Common myeloid progenitor, CD34-positive (primary cell): ENCODE measurements at places on chromosomes 11 and 22.

DNA sequence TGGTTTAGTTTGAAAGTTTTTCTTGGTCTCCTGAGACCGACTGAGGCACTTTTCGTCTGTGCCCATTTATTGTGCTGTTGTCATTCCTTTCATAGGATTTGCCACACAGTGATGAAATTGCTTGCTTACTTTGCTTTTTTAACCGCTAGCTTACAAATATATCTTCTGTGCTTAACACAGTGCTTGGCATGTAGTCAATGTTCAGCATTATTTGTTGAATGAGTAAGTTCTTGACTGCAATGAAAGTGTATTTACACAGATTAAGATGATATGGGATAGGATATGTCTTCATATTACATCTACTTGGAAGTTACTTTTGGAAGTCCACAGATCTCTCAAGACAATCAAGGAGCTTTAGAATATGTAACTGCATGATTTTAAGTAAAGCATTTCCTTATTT is 91.2 kb downstream of the GRIA4 start:
- DNase-seq: no peak

GRCh38 chr22:18075720-18076497 is 1.9 kb upstream of the PEX26 start:
- DNase-seq: peak; percentile 88

DNA sequence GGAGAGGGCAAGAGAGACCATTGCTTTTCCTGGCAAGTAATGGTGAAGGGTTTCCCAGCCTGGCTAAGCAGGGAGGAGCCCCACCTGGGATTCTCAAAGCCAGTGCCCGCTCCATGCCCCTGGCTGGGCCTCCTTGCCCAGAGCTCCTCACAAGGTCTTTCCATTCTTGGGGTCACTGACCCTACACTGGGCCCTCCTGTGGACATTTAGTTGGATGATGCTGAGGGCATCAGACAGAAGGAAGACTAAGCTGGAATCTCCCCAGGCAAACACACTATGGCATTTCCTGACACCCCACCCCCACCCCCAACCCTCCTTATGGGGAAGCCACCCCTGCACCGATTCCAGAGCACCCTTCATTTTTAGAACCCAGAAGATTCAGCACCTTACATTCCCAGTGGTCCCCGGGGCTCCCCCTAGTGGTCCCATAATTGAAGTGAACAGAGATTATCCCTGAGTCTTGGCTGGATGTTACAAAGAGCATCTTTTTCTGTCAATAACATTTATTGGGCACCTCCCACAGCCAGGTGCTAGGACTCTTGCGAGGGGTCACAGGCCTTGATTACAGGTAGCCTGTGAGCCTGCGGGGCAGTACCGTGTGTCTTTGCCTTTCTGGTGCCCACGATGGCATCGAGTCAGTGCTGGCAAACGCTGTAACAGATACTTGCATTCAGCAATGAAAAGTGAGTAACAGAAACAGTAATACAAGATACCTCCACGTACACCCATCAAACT is 548.5 kb downstream of the BUD13 start:
- DNase-seq: peak; percentile 32

- DNase-seq: no peak
Observed at GRCh38 chr11:96103102-96103501, 179.2 kb upstream of the MTMR2 start.

DNA sequence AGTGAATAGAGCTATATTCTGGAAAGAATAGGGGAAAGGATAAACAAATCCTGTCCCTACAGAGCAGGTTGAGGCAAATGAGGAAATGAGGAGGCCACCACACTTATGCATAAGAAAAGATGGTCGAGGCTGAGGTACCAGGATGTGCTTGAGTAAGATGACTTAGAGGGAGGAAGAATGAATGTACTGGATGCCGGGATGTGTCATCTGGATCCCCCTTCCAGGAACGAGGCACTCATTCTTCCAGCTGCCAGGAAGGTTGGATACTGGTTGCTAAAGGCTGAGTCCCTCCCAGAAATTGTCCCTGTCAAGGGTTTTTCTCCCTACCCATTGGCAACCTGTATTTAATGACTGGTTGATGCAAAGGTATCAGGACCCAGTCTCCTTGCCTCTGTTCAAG is 31.1 kb upstream of the SYT9 start:
- DNase-seq: no peak

DNA sequence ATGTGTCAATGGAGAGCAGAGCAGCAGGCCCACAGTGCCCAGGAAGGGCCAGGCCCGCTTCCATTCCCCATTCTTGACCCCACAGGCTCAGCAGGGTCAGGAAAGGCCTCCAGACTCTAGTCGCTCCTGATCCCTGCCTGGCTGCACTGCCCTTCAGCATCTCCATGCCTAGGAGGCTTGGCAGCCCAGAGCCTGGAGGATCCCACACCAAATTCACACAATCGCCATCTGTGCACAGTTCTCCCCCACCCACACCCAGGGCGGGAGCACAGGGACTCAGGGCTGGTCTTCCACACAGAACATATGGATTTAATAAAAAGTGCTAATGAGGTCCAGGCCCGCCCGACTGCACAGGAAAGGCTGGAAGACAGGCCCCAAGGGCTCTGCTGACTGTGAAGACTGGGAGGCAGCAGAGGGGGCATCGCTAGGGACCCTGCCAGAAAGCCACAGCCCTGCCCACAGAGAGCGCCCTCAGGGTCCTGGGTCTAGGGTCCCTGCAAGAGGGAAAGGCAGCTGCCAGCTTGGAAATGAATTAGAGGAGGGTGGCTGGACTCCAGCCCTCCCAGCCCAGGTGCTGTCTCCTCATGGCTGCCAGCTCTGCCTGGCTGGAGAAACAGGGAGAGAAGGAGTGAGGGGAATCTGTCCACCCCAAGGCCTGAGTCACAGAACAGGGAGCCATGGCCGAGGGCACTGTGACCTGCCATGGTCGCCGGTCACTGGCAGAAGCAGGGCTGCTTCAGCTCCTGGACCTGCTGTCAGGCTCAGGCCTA is 39.7 kb downstream of the DKK3 start:
- no peak for DNase-seq

GRCh38 chr11:67645521-67646461 is 4.7 kb downstream of the ACY3 start:
- no peak for DNase-seq

- DNase-seq: no peak
Observed at GRCh38 chr11:44755556-44756523, 29.1 kb downstream of the TSPAN18 start.

- no peak for DNase-seq
Observed at GRCh38 chr22:33785283-33785968, 134.8 kb downstream of the LARGE1 start.

GRCh38 chr11:73218830-73219215 is 742 bp downstream of the P2RY2 start:
- no peak for DNase-seq

- DNase-seq: no peak
Observed at GRCh38 chr11:47586098-47586855, at the start of gene FAM180B. FAM180B (plus strand) TSS chr11:47586678; CDS start chr11:47586769, 91 bp downstream.

- DNase-seq: no peak
Observed at GRCh38 chr11:125990244-125990643, 44.4 kb downstream of the VSIG10L2 start.

DNA sequence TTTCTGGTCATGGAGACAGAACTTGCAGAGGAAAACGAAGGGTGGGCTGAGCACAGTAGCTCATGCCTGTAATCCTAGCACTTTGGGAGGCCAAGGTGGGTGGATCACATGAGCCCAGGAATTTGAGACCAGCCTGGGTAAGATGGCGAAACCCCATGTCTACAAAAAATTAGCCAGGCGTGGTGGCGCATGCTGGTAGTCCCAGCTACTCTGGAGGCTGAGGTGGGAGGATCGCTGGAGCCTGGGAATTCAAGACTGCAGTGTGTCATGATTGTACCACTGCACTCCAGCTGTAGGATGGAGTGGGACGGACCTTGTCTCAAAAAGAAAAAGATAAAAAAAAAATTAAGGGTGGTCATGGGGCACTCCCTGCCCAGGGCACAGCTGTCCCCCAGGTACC is 5.9 kb downstream of the SERPINH1 start:
- DNase-seq: no peak

DNA sequence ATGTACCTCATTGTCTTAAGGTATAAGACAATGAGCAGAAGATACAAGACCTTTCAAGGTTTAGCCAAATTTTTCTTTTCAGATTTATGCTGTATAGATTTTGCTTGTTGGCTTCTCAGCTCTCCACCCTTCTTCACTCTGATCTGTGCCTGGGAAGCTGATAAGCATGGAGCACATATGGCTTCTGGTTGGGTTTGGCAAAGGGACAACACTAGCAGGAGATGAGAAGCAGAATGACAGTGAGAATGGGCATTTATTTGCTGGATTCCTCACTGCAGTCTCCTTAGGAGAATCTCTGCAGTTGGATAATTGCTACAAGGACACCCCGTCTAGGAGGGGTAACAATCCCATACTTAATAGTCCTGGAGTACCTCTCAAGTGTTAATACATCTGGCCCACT is 474.8 kb upstream of the CCDC90B start:
- no peak for DNase-seq

DNA sequence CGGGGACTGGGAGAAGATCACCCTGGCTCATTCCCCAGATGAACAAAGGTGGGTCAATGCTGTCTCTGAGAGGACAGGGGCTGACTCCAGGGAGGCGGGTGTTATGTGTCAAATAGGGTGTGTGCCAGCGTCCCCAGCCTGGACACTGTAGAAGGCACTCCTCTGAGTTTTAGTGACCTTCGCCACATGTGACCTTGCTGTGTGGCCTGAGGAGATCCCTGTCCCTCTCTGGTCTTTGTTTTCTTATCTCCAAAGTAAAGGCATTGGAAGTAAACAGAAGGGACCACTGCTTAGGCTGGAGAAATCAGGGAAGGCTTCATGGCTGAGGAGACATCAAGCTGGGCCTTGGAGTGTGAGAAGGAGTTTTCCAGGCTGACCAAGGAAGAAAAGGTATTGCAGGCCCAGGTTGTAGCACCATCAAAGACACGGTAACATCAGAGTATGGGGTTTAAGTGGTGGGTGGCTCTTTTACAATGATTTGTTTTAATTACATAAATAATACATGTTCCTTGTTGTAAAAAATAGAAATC is 74.4 kb downstream of the TP53I11 start:
- DNase-seq: no peak

DNA sequence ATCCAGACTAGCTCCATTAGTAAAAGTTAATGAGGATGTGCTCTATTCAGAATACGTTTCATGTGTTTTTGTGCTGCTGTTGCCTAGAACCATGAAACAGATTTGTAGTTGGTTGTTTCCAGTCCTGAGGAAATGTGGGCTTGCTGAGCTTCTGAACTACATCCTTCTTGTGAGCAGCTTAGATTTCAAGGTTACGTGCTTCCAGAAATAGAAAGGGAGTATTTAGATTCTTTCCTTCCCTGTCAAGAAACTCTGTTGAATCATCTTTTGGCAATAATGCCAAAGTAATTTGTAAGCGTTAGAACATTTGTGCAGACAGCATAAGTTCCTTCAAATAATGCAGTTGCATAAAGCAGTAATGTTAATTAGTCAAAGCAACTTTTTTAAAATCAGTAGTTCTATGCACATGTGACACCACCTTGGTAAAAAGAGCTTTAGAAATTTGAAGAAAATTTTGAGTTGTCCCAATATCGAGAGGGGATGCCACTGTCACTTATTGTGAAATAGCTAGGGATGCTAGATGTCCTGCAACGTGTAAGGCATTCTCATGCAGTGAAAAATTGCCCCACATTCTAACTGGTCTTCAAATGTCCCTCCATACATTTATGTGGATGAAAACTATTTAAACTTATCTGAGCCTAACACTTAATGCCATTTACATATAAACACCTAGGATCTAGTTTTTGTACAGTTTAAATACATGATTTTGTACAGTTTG is 169.6 kb downstream of the ETS1 start:
- no peak for DNase-seq

DNA sequence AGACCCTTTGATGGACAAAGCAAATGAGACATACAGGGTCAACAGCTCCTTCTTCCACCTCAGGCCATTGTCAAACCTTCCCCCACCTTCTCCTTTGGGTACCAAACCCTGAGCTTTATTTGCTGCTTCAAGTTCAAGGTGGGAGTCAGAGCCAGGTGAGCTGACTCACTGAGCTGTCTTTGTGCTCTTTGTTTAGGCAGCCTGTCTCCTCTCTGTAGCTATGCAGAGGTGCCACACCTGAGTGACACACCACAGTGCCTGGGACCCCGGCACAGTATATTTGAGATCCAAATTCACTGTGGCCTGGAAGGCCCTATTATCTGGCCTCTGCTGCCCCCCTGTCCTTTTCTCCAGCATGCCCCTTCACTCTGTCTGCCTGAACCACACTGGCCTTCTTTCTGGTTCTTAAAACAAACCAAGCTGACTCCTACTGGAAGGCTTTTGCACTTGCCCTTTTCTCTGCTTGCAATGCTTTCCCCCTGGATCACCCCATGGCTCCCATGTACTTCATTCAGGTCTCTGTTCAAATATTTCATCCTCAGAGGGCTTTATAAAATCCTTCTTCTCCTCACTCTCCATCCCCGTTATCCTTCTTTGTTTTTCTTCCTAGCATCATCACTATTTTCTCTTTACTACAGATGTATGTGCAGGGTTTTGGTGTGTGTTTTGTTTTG is 16.1 kb downstream of the LMO2 start:
- no peak for DNase-seq

DNA sequence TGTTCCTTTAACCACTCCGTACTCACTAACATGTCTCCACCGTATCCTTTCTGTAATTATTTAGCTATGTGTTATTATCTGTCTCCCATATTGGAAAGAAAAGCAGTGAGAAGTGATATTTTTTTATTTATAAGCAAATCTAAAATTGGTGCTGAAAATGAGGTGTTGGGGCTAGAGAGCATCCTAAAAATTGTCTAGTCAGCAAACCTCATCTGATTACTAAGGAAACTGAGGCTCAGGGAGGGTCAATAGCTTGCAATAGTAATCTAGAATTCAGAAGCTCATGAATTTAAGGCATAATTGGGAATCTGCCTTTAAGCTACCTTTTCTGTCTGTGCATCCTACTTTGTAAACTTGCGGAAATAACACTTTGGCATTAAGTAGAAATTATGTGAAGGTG is 190.0 kb downstream of the METTL15 start:
- DNase-seq: no peak

DNA sequence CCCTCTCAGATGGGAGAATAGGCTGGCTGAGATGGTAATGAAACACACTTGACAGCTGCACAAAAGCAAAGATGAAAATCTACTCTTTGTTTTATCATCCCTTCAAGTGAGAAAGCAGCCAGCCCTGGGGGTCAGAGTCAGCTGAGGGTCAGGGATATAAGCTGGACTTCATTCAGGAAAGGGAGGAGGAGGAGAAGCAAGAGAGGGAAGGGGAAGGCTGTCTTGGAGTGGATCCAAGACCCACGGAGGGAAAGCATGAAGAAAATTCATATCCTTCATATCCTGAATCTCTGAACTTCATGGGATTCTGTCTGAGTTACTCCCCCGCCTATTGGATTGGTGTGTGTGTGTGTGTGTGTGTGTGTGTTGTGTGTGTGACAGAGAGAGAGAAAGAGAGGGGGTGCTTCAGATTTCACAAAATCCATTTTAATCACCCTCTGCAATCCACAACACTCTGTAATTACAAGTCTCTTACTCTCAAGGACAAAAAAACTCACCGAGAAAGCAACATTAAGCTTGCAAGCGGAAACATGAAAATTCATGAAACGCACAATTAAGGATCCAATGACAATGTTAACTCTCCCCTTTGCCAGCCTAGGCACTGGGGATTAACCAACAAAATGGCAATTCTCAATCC is 327.7 kb downstream of the TENM4 start:
- DNase-seq: no peak
